ENCODE measurements at places on chromosomes 16 and 17.
A peak's percentile ranks its signal among the peaks of the same experiment; 100 is the strongest.

GRCh38 chr17:72184805-72185204 lies 64.0 kb downstream of the SOX9 start:
- no peak for DNase-seq

DNA sequence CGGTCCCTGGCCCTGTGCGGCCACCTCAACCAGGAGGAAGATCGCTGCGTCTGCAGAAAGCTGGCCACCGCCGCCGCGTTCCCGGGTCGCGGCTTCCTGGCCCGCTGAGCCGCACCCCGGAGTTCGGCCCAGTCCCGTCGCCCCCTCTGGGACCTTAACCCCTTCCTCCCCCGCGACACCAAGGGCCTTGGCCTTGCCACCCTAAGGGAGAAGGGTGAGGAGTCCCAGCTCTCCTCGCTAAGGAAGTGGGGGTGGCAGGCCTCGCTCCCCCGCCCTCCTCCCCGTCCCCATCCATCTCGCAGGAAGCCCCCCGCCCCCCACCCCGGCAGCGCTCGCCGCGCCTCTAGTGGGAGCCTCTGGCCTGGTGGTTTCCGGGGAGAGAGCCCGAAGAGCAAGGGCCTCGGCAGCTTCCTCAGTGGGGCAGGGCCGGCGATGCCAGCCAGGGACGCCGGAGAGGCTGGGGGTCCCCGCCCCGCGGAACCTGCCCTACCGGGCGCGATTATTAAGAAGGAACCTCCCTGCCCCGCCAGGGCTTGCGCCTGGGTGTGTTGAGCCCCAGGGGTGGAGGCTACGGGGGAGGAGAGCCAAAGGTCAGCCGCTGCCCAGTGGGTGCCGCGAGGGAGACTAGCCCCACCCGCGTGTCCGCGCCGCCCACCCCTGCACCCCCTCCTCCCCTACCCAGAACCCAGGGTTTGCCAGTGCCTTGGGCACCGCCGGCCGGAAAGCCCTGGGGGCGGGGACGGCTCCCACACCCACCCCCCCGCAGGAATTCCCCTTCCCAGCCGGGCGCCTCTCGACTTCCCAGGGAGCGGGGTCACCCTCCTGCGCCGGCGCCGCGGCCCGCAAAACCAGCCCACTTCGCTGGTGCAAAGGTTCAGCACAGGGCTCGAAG lies 6.8 kb downstream of the CBX4 start:
- no peak for DNase-seq

DNA sequence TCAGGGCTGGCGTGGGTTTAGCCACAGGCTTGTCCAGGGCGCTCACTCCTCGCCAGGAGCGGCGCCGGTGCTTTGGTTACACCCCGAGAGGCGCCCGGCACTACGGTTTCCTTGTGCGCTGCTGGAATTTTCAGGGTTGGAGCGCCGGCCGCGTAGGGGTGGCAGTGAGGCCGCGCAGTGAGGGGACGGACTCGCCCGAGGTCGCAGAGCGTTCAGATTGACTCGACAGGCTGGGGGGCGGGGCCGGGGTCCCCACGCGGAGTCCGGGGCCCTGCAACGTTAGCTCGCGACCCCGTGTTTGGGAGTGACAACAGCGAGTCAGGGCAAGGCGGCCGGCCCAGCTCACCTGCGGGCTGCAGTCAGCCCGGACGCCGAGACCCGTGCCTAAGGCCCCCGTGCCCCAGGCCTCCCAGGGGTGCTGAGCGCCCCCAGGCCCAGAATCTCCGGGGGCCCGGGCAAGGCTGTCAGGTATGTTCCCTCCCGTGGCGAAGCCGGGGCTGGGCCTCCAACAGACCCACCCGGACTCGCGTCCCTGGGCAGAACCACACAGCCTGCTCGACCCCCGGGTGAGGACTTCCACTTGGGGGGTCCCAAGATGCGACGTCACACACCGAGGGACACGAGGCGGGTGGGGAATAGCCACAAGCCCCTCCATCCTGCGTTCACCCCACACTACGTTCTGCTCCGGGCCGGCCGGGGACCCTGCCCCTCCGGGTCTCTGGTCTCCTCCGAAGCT lies 1.3 kb upstream of the ACTG1 start:
- DNase-seq = peak; percentile 61

GRCh38 chr17:32276171-32276601 lies 10.6 kb downstream of the RHBDL3 start:
- no peak for DNase-seq

DNA sequence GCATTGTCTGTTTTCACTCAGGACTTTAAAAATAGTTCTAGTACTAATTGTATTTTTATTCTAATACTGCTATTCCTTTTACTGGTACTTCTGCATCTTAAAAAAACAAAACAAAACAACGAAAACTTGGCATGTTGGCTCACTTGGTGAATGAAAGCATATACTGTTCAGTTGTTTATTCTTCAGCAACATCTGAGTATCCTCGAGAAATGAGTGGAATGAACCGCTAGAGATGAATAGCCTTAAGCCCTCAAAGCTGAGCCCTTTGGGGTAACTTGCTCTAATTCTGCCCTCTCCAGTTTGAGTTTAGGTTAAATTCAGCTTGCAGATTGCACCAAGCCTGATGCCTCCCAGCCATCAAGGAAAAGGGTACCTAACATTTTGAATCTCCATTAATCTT lies 126.5 kb downstream of the WWOX start:
- no peak for DNase-seq

DNA sequence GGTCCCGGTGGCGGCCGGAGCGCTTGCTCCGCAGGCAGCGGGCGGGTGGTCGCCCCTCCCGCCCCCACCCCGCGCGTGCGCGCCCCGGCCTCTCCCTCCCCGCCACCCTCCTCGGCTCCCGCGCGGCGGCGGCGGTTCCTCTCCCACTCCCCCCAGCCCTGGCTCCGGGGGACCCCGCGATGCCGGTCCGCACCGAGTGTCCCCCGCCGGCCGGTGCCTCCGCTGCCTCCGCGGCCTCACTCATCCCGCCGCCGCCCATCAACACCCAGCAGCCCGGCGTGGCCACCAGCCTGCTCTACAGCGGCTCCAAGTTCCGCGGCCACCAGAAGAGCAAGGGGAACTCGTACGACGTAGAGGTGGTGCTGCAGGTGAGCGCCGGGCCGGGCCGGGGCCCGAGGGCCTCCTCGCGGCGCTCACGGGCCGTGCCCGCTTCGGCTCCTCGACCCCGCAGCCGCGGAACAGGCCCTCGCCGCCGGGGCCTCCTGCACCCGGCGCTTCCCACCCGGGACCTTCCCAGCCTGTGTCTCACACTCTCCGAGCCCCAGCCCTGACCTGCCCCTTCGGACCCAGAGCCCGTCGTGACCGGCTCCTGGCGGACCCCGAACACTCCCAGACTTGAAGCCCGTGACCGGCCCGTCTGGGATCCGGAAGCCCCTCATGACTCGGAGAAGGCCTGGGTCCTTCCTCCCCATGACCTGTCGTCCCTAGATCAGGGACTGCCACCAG lies 490 bp downstream of the GID4 start:
- peak; percentile 28 for DNase-seq

GRCh38 chr16:67828651-67829050 lies 13.5 kb upstream of the THAP11 start:
- no peak for DNase-seq

- DNase-seq = no peak
Observed at GRCh38 chr17:29054835-29055234, 11.9 kb downstream of the PIPOX start.

DNA sequence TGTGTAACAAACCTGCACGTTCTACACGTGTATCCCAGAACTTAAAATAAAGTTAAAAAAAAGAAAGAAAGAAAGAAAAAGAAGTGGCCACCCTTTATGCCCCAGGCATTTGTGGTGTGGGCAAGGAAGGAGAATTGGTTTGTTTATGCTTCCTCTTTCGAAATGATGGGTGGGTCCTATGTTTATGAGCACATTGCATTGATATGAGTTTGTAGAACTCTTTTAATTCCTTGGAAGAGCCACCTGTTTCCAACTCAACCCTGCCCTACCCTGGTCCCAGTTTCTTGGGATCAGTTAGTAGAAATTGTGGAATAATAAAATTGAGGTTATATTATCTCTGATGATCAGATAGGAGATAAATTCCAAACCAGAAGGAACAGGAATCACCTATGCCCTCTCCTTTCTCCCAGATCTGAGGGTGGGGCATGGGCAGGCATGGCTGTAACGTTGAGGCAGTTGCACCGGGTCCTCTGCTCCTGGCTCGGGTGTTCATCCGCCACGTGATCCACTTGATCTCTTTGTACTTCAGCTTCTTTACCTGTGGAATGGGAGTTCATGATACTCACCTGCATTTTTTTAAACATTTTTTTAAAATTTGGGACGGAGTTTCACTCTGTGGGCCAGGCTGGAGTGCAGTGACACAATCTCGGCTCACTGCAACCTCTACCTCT lies 15.9 kb downstream of the CHAD start:
- DNase-seq = no peak

GRCh38 chr17:76659928-76660655 lies 16.5 kb upstream of the ST6GALNAC1 start:
- peak; percentile 10 for DNase-seq

- DNase-seq = no peak
Observed at GRCh38 chr17:78147315-78147998, 1.3 kb downstream of the C17orf99 start.

- no peak for DNase-seq
Observed at GRCh38 chr17:64632194-64632593, 29.9 kb downstream of the SMURF2 start.

- DNase-seq = no peak
Observed at GRCh38 chr17:75552425-75553294, 27.2 kb downstream of the LLGL2 start.

GRCh38 chr17:82965371-82965770 lies 114.0 kb upstream of the METRNL start:
- no peak for DNase-seq

DNA sequence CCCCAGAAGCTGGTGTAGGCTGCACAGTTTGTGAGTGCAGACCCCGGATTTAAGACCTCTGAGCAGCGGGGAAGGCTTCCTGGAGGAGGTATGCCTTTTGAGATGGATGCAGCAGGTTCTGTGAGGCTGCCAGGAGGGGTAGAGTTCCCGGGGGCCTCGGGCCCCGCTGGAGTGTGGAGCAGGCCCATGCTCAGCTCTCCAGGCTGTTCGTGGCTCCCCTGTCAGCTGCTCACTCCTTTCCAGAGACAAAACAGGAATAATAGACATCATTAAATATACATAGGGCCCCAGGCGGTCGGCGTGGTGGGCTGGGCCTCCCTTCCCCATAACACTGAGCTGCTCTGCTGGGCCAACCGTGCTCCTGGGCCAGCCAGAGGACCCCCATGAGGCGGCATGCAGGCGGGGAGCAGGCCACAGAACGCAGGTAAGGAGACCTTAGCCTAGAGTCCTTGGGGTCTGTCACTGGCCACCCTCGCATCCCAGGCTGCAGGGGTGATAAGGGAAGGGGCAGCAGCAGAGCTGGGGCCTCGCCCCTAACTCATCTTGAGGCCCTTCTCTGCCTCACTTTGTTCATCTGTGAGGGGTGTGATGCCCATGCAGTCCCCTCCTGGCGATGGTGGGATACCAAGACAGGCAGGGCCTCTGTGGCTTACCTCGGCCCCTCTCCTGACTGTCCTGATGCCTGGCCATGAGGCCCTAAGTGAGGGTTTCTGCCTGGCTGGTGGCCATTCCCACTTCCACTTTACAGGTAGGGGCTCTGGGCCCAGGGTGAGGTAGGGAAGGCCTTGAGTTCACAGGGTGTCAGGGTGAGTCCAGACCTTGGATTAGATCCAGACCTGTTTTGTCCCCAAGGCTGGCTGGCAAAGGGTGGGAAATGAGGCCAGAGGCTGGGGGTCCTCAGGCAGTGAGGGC lies at the start of gene MYO15A:
Gene MYO15A (plus strand): TSS at position 356 of the 912 bp plus-strand sequence. CDS start 10,045 bp downstream, outside the sequence.
- no peak for DNase-seq

GRCh38 chr17:6413065-6413464 lies 21.9 kb downstream of the AIPL1 start:
- DNase-seq = no peak

GRCh38 chr16:87678618-87679017 lies 76.3 kb downstream of the JPH3 start:
- no peak for DNase-seq

DNA sequence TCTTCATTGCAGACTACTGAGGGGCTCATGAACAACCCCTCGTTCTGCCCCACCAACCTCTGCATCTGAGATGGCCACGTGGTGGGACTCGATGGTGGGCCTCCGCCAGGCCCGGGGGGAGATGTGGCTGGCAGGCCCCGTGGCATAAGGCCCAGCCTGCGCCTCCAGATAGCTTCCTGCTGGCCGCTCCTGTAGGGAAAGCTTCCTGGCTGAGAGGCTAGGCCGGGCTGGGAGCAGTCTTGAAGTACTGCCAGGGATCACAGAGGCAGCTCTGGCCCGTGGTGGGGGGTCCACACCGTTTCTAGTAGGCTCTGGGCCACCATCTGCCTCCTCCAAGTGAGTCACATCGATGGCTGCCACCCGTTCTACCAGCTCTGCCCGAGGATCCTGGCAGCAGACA lies 7.6 kb downstream of the CAMKK1 start:
- no peak for DNase-seq
